ENCODE measurements at places on chromosomes 13 and 19.

DNA sequence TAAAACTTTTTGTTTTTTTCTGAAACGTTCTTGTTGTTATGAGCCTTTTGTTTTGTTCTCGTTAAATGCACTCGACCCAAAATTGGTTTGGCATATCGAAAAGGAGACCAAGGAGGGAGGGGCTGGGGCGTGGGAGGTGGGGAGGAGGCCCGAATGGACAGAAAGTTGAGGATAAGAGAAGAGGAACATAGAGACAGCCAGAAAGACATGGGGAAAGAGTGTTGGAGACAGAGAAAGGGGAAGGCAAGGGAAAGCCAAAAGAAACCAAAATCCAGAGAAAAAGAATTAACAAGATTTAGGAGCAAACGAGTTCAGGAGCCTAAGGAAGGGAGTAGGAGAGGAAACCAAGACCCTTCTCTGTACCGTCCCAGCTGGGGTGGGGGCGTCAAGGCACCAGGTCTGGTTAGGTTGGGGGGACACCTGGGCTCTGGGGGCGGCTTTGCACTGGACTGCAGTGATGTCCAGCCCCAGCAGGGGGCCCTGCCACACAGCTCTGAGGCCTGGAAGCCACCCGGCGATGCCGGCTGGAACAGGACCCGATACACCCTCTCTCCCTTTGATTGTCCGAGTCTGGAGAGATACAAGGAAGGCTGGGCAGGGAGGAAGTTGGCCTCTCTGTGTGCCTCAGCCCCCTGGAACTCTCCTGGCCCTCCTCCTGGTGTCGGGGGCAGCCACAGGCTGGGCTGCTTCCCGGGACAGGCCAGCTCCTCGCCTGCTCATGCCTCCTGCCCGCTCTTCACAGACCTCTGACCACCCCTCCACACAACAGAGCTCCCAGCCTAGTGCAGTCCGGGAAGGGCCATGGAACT is 11.6 kb upstream of the ASF1B start:
- DNase-seq, result peak; percentile 70

GRCh38 chr19:10332965-10333757 is at the start of gene RAVER1:
Gene RAVER1 (minus strand): TSS chr19:10333529. CDS start chr19:10333507, 22 bp downstream.
- DNase-seq, result peak; percentile 99

DNA sequence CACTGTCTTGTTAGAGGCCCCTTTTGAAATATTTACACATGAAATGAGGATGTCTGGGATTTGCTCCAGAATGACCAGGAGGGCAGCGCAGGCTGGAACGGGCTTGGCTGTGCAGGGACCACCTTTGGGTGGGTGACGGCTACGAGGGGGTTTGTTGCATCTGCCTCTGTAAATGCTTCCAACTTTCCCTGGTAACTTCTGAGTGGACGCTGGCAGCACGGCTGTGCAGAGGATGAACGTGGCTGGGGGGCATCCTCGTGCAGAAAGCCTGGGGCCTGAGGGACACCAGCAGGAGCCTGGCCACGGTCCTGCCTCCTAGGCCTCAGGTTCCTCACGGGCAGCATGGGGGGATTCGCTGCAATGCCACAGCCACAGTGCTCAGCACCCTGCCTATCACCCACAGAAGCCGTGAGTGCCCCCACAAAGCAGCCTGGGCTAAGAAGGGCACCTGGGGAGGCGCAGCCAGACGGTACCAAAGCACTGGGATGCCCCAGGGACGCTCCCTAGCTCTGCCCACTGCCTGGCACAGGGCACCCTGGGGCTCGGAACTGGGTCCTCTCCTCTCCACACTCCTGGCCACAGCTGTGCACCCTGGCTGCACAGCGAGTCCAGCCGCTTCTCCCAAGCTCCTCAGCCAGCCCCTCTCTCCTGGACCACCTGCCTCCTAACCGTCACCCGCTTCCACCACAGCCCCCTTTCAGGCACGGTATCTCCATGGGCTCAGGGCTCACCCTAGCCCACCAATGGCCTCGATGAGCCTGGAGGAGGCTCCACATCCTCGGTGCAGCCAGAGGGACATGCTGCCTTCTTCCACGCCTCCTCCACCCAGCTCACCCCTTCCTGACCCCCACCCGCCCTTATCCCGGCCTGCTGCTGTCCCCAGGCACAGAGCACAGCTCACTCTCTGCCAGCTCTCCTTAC is 44.5 kb downstream of the MLLT1 start:
- DNase-seq, result no peak

- no peak for DNase-seq
These were observed 1.8 kb upstream of the POLRMT start for GRCh38 chr19:634975-635652.

DNA sequence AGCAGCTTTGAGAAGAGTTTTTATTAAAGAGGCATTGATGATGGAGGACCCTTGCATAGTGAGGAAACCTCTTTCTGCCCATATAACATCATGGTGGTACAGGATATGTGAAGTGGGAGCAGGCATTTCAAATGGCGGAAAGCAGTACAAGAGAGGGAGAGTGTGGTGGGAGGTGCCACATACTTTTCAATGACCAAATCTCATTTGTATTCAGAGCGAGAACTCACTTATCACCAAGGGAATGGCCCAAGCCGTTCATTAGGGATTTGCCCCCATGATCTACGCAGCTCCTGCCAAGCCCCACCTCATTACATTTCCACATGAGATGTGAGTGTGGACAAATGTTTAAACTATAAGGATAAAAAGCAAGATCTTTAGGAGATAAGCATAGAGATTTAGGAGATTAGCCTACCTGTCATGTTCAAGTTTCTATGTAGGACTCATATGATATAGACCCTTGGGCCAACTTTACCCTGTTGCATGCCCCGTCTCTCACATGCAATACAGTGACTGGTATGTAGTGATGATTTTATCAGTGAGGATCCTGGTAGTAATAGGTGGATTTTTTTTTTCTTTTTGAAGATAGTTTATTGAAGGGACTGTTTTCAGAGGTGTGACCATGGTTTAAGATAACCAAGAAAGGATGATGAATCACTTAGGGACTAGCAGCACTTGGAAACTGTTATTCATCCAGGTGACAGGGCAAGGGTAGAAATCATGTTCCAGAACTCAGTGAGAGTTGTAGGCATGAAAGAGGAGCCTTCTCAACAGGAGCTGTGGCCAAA is 38.3 kb downstream of the DNAJC15 start:
- peak; percentile 32 for DNase-seq

- DNase-seq, result no peak
These were observed 997 bp upstream of the ZNF446 start for GRCh38 chr19:58474997-58475713.

DNA sequence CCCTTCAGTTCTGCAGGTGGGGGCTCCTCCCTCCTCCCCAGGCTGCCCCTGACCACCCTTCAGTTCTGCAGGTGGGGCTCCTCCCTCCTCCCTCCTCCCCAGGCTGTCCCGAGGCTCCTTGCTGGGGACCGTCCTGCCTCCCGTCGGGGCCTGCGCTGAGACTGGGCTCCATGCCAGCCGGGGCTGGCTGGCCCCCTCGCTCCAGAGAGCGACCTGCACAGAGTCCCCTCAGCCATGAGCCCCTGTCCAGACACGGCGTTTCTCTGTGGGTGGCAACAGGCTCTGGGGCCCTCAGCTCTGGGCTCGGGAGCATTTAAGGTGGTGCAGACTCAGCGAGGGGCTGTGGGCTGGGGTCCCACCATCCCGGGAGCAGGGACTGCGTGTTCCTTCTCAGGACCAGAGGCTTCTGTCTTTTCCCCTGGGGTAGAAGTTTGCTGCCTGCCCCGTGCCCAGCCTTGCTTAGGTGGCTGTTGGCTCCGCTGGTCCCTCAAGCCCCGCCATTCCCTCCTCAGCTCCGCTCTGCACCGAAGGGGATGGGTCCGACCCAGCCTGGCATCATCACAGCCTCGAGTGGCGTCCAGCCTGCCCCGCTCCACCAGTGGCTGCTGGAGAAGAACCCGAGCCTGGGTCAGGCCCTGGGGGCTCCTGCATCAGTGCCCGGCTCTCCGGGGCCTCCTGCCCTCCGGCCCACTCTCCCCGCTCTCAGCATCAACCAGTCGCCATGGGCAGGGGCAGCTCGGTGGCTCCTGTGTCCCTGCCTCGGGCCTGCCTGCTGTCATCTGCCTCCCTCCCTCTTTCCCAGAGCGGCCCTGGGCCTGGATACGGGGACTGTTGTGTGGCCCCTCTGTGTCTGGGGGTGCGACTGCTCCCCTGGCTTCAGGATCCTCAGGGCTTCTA is 27.6 kb downstream of the CSNK1G2 start:
- DNase-seq, result no peak

GRCh38 chr19:10544242-10544752 is 593 bp downstream of the ATG4D start:
- no peak for DNase-seq

DNA sequence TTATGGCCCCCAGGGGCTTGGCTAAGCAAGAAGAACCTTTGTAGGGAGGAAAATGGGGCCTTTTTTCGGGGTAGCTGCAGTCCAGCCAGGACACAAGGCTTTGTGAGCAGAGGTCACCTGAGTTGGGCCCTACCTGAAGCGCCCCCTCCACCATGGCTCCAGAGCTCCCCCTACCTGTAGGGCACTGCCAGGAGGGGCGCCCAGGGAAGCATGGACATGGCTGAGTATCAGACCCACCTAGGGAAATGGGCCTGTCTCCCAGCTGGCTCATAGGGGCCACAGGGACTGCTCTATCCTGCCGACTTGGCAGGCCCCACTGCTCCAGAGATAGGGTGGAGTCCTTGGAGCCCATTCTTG is 9.0 kb upstream of the CEBPA start:
- peak; percentile 31 for DNase-seq

DNA sequence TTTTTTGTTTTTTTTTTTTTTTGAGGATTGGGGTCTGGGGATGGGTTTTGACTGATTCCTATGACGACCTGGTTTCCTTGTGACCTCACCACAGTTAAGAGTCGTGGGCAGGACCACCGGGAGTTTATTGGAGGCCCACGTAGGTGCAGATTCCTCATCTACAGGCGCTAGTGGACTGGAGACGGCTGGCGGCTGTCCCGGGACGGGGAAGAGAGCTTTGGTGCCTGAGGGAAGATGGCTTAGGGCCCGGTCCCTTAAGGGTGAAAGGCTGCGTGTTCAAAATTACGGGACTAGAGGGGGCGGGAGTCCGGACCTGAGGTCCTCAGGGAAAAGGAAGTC is 682 bp upstream of the TEAD2 start:
- DNase-seq, result peak; percentile 25

GRCh38 chr13:98143601-98144026 is 720 bp downstream of the FARP1 start:
- DNase-seq, result no peak

GRCh38 chr13:100039740-100040139 is 49.2 kb upstream of the PCCA start:
- DNase-seq, result no peak

DNA sequence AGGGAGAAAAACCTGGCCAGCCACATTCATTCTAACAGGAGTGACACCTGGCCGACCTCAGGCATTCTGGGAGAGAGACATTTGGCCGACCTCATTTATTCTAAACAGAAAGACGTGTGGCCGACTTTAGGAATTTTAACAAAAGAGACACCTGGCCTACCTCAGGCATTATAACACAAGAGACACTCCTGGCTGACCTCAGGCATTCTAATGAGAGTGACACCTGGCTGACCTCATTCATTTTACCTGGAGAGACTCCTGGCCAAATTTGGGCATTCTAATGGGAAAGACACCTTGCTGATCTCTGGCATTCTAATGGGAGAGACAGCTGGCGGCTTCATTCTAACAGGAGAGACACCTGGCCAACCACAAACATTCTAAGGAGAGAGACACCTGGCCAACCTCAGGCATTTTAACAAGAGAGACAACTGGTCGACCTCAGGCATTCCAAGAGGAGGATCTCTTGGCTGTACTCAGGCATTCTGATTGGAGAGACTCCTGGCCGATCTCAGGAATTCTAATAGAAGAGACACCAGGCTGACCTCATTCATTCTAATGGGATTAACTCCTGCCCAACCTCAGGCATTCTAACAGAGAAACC is 1353.9 kb downstream of the UQCRFS1 start:
- no peak for DNase-seq

DNA sequence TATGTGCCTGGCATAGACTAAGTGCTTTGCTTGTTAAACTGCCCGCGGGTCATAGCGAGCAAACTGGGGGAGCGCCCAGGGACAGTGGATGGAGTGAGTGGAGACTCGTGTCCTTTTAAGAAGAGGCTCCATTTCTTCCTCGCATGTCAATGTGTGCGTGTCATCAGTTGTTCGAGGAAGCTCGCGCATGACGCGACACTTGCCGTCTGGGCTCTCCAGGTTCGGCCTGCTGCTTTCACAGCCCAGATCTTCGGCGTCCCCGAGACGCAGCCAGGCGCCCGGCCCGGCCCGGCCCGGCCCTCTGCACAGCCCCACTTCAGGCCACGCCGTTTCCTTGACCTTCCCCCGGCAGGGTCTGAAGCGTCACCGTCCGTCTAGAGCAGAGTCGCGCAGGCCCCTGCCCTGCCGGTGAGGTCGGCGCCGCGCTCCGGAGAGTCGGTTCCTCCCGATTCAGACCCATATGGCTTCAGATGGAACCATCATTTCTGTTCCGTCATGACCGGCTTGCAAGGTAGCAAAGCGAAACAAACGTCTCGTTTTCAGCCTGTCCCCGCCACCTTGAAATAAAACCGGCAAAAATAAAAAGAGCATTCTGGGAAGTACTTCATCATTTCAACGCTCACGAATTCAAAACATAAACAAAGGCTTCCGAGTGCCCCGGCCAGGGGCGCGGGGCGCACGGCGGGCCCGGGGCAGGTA is 599 bp upstream of the ARHGEF7 start:
- DNase-seq, result peak; percentile 26

- no peak for DNase-seq
These were observed 6.2 kb downstream of the FOXO1 start for GRCh38 chr13:40660141-40660664.

DNA sequence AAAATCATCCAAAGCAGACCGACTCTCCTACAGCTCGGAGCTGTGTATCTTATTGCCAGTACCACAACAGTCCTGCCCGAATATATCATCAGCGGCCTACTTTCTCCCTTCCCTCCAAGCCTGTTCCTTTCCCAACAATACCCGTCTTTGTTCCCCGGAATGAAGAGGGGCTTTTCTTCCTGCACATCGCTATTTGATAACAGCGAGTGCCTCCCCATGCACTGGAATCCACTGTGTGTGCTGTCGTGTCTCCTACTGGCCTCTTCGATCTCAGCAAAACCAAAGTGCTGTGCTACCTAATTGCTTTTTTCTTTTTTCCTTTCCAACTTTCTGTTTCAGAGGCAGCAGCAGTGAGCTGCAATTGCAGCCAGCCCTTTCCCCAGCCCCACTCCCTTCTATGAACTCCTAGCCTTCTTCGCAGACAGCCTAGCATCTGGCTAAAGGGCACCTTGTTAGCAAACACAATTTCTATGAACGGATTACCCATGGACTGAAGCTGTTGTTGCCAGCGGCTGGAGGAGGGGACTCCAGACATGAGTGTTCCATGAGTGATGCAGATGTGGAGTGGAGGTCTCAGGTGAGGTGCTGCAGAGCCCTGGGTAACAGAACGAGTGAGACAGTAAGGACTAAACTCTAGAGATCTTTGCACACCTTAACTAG is 43.4 kb downstream of the EFNB2 start:
- no peak for DNase-seq

GRCh38 chr13:45040622-45041021 is 51.3 kb downstream of the GPALPP1 start:
- no peak for DNase-seq

GRCh38 chr19:35265126-35265899 is 3.4 kb upstream of the USF2 start:
- no peak for DNase-seq

- no peak for DNase-seq
These were observed 77.4 kb downstream of the DOCK9 start for GRCh38 chr13:98900442-98900841.
